ENCODE measurements at places on chromosomes 12 and 14.

GRCh38 chr12:18754124-18754707 is 16.3 kb downstream of the CAPZA3 start:
- DNase-seq: no peak

DNA sequence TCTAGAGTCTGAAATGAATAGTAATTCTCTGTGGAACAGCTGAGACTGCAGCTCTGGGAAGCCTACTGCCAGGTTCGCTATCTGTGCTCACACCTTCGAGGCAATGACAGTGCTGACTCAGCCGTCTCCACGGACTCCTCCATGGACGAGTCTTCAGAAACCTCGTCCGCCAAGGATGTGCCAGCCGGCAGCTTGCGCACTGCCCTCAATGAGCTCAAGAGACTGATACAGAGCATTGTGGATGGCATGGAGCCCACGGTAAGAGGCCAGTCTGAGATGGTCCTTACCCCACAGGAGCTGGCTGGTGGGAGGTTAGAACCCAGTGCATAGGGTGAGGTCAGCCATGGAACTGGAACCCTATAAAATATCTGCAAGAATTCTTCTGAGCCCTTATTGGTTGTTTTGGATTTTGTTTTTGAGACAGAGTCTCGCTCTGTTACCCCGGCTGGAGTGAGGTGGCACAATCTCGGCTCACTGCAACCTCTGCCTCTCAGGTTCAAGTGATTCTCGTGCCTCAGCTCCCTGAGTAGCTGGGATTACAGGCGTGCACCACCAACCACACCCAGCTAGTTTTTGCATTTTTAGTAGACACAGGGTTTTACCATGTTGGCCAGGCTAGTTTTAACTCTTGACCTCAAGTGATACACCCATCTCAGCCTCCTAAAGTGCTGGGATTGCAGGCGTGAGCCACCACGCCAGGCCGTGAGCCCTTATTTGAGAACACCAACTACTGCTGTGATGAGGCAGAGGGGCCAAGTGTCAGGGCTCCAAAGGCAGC is 43.9 kb downstream of the RAB35 start:
- no peak for DNase-seq

GRCh38 chr12:119665164-119665929 is 2.6 kb upstream of the PRKAB1 start:
- DNase-seq: no peak

- DNase-seq: no peak
Observed at GRCh38 chr12:111532751-111533150, 66.4 kb downstream of the ATXN2 start.

DNA sequence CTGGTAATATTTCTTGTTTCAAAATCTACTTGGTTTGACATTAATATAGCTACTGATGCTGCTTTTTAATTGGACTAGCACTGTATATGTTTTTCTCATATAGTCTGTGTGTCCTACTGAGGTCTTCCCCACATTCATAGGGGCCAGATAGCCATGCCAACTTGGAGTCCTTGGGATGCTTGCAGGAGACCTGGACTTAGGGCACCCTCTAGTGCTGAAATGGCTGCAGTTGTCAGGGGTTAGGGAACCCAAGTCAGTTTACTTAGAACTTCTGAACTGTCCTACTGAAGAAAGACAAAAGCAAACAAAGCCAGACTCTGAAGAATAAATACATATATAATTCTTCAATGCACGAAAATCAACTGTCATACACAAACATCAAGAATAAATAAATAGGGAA is 279.9 kb upstream of the SYT1 start:
- DNase-seq: no peak

GRCh38 chr12:108822497-108823205 is 34.7 kb downstream of the SSH1 start:
- no peak for DNase-seq

DNA sequence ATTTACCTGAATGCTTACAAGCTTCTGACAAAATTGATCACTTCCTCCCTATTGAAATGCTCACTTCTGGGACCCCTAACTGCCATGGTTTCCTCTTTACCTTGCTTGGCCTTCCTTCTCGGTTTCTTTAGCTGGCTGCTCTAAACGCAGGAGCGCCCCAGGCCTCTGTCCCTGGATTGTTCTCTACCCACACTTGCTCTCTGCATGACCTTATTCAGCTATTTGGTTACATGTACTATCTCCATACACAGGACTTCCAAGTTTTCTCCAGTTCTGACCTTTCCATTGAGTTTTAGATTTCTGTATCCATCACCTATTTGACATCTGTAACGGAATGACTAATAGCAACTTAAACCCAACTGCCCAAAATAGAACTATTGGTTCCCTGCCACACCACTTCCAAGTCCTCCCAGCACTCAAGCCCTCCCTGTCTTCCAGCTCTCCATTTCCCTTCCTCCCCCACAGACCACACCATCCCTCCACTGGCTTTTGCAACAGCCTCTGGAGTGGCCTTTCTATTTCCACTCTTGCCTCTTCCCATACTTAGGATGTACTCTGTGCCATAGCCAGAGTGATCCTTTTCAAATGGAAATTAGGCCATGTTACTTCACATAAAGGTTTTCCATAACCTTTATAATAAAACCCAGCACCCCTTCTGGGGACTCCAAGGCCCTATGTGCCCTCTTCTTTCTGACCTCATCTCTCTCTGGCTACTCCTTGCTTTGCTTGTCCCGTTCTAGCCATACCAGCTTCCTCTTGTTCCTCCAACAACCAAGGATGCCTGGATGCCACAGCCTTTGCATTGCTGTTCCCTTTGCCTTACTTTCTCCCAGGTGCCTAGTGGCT is 202.2 kb downstream of the AEBP2 start:
- no peak for DNase-seq

DNA sequence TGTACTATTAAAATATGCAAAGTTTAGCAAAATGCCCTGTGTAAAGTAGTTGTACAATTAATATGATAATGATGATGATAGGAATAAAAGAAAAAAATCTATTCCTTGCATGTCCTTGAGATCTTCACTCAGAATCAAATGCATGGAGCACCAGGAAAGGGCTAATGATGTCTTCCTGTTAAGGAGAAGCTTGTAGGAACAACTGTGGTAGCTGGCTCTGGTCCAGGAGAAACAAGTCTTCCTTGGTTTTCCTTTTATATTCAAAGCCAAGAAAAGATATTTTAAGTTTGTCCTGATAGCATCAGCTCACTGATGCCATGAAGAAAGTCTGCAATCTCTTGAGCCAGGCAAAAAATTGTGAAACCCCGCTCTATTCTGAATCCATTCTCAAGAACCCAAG is 138.9 kb downstream of the PIK3C2G start:
- no peak for DNase-seq

DNA sequence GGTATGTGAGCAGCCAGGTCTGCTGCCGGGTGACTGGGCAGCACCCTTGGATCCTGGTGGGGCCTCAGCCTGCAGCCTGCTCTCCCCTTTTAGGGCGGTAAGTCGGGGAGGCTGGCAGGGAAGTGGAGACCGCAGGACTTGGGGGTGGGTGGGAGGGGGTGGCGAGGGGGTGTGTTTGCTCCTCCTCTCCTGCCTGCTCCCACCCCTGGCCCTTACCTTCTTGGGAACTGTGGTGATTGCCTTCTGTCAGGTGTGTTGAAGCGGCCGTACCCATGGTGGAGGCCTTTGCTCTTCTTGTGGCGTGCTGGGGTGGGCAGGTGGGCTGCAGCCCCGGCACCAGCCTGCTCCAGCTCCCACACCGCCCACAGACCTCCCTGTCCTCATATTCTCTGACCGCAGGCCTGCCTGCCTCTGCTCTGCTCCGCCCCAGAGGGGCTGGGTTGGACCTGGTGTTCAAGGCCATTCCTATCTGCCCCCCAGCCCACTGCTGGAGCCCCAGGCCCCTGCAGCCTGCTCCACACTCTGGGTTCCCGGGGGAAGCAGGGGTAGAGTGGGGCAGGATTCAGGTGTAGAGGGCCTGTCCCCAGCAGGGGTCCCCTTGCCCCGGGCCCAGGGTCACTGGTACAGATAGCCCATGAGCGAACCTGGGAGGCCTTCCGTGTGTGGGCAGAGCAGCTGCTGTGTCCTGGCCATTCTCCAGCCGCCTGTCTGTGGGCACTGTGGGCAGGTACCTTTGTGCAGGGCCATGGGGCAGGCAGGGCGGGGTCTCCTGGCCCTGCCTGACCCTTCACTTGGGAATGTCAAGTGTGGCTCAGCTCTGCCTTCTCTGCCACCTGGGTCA is 5.2 kb downstream of the TEDC1 start:
- no peak for DNase-seq

DNA sequence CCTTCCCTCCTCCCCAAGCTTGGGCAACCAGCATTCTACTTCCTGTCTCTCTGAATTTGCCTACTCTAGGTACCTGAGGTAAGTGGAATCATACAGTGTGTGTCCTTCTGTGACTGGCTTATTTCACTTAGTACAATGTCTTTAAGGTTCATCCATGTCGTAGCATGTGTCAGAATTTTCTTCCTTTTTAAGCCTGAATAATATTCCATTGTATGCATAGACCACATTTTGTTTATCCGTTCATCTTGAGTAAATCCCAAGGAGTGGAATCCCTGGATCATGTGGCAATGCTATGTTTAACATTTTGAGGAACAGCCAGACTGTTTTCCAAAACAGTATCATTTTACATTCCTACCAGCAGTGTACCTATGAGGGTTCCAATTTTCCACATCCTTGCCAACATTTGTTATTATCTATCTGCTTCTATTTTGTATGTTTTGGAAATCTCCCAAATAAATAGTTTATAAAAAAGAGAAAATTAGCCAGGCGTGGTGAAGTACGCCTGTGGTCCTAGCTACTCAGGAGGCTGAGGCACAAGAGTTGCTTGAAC is 12.4 kb downstream of the HSP90AA1 start:
- DNase-seq: no peak

- DNase-seq: no peak
Observed at GRCh38 chr12:15050659-15051058, 77.8 kb downstream of the PDE6H start.

- no peak for DNase-seq
Observed at GRCh38 chr14:35336494-35337268, 44.5 kb downstream of the PSMA6 start.

DNA sequence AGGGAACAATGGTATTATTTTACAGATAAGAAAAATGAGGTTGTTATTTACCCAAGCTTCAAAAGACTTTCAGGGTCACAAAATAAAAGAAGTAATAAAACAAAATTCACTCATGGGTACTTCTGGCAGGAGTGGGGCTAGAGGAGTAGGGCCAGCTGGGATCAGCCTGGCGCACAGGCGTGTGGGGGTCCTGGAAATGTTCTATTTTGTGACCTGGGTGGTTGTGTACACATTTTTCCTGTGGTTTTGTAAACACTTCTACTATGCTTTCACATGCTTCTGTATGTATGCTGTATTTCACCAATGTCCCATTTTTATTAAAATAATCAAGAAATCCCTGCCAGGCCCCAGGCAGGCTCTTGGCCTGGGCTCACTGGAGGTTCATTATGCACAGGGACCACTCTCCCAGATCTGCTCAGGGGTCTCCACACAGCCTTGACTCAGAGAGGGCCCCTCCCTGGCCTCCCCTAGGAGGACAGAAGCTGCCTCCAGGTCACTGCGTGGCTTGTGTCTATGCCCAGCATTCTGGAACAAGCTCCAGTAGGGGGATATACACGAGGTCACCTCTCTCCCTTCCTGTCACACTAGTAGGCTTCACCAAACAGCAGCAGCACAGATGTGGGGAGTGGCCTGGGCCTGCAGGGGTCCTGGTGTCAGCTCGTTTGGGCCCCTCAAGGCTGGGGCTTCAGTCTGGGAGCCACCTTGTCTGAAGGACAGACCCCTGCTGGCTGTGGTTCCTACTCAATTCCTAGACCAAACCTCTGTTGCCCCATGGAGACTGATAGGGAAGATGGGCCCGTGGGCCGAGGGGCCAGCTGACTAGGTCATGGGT is 37.8 kb downstream of the ANAPC7 start:
- no peak for DNase-seq

DNA sequence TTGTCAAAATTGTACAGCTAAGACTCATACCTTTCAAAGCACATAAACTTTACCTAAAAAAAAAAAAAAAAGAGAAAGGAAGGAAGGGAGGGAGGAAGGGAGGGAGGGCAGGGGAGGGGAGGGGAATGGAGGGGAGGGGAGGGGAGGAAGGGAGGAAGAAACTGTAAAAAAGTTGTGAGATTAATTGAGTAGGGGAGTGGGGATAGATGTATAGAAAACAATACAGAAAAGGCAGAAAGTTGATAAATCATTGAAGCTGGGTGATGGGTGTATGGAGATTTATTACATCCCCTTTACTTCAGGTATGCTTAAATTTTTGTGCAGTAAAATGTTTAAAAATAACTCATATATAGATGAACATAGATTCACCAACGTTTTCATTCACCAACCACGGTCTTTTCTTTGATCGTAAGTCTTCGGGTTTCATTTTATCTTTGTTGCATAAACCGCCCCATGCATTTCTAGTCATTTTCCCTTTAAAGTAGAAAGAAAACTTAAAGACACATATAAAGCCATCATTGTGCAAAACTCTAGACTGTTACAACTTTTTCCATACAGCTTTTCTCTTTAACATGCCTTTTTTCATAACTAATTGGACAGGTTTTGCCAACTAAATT is 191.2 kb upstream of the KRR1 start:
- DNase-seq: no peak

DNA sequence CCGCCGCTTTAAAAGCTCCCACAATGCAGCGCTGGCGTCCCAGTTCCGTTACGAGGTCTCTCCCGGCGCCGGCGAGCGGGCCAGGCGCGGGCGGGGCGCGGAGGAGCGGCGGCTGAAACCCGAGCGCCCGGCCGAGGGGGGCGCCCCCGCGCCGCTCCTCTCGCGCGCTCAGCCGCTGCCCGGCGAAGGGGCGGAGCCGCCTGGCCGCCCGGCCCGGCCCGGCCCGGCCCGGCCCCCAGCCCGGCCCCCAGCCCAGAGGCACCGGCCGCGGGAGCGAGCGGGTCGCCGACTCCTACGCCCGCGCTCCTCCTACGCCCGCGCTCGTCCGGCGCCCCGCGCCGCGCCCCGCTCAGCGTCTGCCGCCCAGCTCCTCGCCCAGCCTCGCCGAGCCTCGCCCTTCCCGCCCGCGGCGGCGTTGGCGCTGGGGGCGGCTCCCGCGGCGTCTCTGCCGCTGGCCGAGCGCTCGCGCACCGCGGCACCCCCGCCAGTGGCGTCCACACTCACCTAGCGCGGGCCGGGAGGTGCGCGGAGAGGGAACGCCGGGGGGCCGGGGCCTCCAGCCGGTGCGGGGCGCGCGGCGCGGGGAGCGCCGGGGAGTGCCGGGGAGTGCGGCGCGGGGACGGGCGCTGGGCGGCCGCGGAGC is at the start of gene RASSF8:
Gene RASSF8, plus strand, starts transcription at position 255 of the 643 bp plus-strand sequence. CDS start 96,662 bp downstream, outside the sequence.
- DNase-seq: no peak

- no peak for DNase-seq
Observed at GRCh38 chr12:46944771-46945170, 119.0 kb upstream of the SLC38A4 start.

- DNase-seq: no peak
Observed at GRCh38 chr12:80364056-80364455, 80.0 kb upstream of the PTPRQ start.

GRCh38 chr14:39469094-39469710 is 37.0 kb upstream of the FBXO33 start:
- DNase-seq: no peak

- DNase-seq: no peak
Observed at GRCh38 chr14:70919774-70920173, 12.5 kb downstream of the PCNX1 start.
